ENCODE measurements at places on chromosomes 11 and 22.

DNA sequence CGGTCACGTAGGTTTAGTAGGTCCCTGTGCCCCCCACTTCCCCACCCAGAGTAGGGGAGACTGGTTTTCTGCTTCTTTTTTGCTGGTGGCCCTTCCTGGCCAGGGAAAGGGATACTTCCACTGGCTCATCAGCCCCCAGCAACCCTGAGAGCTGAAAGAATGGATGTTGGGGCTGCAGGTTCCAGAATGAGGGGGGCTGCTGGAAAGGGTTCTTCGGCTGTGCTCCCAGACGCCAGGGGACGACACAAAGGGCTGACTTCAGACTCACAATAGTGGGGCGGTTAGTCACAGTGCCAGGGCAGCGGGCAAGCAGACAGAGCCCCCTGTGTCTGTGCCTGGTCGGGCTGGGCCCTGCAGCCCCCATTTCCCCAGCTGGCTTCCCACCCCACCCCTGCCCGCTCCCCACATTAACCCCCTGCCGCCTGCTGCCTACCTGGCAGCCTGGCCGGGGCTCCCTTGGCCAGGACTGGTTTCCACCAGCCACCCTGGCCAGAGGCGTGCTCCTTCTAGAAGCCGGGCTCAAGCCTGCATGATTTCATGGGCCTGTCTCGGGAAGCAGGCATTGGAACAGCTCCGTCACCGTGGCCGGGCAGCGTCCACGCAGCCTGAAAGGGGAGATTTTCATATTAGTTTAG is 79.1 kb upstream of the WNT7B start:
- no peak for DNase-seq

GRCh38 chr22:38348751-38349496 is 31.7 kb upstream of the CSNK1E start:
- DNase-seq: no peak

DNA sequence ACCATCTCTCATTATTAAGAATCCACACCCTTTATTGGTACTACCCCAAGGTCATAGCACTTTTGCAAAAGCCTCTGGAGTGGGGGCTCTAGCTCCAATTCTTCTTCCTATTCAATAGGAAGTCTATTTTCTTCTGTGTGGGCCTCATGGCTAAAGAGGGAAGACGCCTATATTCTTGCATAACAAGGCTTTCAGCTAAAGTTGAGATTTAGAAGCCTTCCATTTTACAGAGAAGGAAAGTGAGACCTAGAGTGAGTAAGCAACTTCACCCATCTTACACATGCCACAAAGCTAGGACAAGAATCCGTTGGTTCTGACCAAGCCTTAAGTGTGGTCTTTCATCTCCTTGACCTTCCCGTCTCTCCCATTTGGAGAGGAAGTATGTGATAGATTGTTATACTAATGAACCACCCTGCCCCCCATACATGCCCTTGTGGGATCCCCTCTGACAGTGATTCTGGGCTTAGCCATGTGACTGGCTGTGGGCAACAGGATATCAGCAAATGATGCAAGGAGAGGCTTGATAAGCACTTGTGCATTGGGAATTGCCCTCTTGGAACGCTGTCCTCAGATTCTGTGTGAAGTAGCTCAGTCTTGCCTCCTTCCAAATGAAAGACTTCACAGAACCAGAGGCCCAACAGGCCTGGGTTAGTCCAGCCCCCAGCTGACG is 12.3 kb downstream of the BACE1 start:
- DNase-seq: no peak

GRCh38 chr11:83057721-83058120 is 14.0 kb downstream of the RAB30 start:
- DNase-seq: no peak

DNA sequence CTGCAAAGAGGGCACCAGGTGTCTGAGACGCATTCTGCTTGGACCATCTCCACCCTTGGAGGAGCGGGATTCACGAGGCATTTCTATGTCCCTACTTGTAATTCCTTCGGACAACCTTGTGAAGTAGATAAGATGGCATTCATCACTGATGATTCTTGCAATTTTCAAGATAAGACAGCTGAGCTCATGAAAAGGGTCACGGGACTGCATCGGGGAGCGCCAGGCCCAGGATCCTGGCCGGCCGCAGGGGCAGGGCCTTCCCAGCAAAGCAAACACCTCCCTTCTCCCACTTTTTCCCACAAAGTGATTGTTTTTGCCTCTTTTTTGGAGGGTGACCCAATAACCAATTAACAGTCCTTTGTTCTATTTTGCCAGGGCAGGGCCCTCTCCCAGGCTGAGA is 8.4 kb downstream of the LIF start:
- no peak for DNase-seq

GRCh38 chr22:25551396-25551795 is 13.1 kb upstream of the GRK3 start:
- DNase-seq: no peak

DNA sequence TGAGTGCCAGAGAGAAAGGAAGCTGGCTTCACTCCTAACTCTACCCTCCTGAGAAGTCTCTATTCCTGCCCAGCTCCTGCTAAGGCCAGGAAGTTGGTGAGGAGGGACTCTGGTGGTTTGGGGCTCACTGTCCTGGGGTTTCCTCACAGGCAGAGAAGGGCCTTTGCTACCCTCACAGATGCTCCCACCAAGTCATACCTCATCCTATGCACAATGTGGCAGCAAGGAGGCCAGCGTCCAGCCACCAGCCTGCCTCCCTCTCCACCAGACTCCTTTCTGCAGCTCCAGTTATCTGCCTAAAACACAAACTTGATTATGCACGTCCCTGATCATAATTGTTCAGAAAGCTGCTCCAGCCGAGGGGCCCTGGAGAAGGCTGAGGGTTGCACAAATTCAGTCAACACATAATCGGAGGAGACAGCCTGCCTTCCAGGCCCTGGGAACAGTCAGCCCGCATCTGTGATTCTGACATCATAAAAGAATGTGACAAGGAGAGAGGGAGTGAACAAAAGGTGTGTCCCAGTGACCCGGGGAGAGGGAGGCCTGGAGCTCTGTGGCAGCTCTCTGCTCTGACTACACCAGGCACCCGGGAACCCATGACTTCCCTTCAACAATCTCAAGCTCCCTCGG is 28.8 kb downstream of the DKK3 start:
- DNase-seq: no peak

DNA sequence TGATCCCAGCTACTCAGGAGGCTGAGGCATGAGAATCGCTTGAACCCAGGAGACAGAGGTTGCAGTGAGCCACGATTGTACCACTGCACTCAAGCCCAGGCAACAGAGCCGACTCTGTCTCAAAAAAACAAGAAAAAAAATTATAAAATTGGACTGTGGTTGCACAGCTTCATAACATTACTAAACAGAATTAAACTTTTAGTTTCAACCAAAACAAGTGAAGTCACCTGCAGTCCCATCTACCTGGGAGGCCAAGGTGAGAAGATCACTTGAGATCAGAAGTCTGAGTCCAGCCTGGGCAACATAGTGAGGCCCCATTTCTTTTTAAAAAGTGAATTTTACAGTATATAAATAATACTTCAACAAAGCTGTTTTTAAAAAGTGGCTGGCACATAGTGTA is 47.8 kb upstream of the CD5 start:
- no peak for DNase-seq

DNA sequence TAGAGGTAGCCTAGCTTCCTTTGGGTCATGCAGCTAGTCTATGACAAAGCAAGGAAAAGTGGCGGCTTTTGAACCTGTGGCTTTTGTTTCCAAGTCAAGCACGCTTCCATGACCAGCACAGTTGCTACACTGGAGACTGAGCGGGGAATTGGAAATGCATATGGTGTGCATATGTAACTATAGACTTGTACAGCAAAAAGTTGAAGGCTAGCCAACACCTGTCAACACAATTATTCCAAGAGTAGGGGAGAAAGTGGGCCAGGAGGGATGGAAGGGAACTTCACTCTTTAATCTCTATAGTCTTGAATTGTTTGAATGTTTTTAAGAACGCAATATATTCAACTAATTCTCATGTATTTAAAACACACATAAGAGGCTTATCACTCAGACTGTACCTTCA is 218.5 kb upstream of the CADM1 start:
- DNase-seq: no peak

DNA sequence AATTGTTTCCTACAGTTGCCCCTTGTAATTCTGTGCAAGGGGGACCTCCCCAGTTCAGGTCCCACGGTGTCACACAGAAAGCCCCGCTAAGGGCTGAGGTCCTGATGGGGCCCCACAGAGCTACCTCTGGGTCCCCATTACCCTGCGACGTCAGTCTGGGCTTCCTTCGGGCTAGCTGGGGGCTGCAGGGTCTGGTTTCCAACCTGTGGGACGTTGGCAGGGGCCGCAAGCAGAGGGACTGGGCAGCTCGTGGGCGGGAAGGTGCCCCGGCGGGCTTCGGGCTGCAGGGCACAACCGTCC is 698 bp downstream of the SLC37A4 start:
- DNase-seq: no peak

DNA sequence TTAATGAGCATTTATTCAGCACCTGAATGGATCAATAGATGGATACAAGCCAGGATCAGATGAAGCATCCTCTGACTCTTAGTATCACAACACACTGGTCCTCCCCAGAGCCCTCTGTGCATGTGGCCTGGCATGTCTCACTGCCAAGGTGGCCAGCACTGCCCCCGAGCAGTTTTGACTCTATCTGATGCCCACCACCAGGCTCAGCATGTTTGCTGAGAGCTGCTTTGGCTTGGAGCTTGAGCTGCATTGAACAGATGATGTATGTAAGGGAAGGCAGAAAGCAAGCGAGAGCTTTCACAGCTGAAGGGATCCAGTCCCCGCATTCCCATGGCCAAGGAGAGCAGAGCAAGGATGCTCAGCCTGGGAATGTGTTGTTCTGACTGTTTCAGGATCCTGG is 320.3 kb downstream of the BUD13 start:
- DNase-seq: no peak

- DNase-seq: no peak
These were observed 3.3 kb downstream of the TECTA start for GRCh38 chr11:121104312-121104762.

DNA sequence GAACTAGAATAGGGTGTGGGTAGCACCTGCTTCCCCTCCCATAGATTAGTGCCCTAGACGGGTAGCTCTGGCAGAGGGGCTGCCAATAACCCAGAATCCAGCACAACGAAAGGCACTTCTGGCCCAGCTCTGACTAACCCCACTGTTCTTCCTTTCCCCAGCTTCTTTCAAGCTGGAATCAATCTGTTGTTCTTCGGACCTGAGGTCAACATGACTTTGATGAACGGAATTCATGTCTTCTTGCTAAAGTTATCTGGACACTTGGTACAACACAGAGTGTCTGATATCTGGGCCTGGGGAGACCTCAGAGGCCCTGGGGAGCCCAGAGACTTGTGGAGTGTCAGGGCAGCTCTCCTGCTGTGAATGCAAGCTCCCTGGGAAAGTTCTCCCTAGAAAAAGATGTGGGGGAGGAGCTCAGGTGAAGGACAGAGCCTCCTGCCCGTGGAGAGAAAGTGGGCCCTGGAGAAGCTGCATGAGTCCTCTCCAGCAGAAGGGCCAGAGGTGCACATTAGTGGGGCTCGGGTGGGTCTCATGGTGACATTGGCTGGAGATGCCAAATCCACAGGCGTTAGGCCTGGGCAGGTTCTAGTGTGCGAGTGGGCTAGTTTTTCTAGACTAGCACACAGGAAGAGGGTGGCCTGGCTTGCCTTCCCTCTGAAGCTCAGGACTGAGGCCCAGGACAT is 6.3 kb downstream of the KCNJ11 start:
- DNase-seq: no peak

- DNase-seq: no peak
These were observed 66.7 kb downstream of the CEP164 start for GRCh38 chr11:117394221-117394925.

GRCh38 chr11:69253028-69253427 is 40.9 kb upstream of the MYEOV start:
- no peak for DNase-seq

GRCh38 chr22:28808716-28809355 is 8.5 kb upstream of the XBP1 start:
- no peak for DNase-seq

- DNase-seq: no peak
These were observed 52.5 kb upstream of the PRDM11 start for GRCh38 chr11:45093761-45094455.

- no peak for DNase-seq
These were observed 8.4 kb upstream of the PMM1 start for GRCh38 chr22:41598081-41598480.

DNA sequence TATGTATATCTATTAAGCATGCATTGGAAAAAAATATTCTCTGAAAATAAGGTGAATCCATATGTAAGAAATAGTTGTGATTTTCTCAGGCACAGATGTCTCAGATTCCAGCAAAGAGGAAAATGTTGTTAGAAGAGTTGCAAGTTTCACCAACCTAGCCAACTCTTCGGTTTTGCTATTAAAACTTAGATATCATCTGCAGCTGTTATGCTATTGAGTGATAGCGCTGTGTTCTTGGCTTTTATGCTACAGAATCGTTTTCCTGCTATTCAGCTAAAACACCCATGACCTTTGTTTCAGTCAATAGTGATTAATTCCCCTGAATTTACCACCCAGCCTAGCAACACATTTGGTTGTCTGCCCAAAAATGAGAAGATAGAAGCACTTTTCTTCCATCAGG is 795.6 kb upstream of the ANO3 start:
- no peak for DNase-seq

DNA sequence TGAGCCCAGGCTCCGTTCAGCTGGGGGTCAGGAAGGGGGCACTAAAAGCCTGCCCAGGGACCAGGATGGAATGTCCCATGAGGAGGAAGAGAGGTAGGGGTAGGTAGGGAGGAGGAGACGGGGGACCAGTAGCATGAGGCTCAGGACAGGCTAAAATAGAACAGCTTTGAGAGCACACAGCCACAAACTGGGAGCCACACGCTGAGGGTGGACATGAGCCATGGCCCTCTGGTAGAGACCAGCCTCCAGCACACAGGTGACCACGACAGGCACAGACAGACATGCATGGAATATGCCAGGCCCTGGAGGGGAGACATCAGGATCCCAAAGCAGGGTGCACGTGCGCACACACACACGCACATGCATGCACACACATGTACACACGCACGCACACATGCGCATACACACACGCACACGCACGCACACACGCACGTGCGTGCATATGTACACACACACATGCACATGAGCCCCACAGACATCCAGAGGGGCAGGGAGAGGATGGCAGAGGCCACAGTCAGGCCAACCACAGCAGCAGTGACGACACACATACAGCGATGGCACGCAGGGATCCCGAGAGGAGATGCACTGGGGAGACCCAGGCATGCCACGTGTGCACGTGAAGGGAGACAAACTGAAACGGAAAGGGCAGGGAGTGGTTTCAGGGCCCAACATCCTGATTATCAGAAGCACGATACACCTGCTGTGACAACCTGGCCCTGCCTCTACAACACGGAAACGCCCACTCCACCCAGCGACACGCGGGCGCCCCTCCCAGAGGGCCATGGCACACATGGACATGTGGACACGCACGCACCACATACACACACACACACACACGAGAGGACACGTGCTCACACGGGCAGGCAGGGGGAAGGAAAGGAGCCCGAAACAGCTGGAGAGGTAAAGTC is 25.7 kb downstream of the LRRC10B start:
- no peak for DNase-seq

GRCh38 chr11:36702330-36703054 is 104.5 kb upstream of the RAG2 start:
- DNase-seq: peak; percentile 78
